ENCODE measurements at places on chromosomes 12 and 14.
A peak's percentile ranks its signal among the peaks of the same experiment; 100 is the strongest.

DNA sequence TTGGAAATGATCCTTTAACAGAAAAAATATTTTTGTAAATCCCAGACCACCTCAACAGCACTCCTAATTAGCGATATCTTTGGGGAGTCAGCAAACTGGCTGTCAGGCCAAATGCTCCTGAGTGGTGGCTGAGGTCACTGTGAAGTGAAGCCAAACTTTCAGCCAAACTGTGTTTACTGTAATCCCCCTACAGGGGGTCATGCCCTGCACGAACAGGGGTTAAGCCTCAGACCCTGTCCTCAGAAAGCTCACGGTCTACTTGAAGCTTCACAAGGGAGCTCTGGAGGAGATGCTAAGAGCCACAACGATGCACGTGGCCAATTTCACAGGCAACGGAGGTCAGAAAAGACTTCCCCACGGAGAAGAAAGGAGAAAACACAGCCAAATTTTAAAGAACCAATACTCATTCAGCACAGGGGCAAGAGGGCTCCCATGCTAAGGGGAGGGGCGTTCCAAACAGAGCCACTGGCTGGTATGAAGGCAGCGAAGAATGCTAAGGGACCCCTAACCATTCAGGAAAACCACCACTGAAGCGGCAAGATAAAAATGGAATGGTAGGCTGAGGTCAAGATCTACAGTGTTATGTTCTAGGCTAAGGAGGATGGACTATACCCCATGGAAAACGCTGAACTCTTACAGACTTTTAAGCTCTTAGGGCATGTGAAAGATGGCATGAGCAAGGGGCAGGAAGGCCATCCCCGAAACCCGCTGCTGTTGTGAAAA lies 105.4 kb downstream of the ITPR2 start:
- DNase-seq = no peak

GRCh38 chr12:94704452-94705306 lies 54.3 kb upstream of the TMCC3 start:
- DNase-seq = no peak

- DNase-seq = no peak
Measured at GRCh38 chr12:110739488-110739887, 3.2 kb downstream of the PPP1CC start.

- DNase-seq = no peak
Measured at GRCh38 chr12:51759695-51760094, 88.8 kb downstream of the FIGNL2 start.

DNA sequence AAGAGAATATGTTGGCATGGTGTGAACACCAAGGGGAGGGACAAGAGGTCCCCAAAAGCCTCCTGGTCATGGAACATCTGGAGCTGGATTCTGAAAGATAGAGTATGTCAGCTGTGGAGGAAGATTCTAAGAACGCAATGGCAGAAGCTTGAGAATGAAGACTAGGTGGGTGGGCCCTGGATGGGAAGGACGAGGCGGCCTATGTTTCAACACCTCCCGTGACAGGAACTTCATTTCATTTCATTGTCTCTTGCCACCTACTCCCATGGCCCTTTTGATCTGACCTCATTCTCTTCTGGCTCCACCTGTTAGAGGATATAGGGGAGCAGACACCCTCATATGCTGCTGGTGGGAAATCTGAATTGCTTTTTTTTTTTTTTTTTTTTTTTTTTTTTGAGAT lies 3.3 kb downstream of the UNG start:
- DNase-seq = no peak

- DNase-seq = no peak
Measured at GRCh38 chr14:57482120-57482519, 11.5 kb downstream of the CCDC198 start.

- no peak for DNase-seq
Measured at GRCh38 chr12:53476769-53477209, 22.5 kb downstream of the MAP3K12 start.

- no peak for DNase-seq
Measured at GRCh38 chr14:94467728-94468520, 8.1 kb downstream of the SERPINA9 start.

DNA sequence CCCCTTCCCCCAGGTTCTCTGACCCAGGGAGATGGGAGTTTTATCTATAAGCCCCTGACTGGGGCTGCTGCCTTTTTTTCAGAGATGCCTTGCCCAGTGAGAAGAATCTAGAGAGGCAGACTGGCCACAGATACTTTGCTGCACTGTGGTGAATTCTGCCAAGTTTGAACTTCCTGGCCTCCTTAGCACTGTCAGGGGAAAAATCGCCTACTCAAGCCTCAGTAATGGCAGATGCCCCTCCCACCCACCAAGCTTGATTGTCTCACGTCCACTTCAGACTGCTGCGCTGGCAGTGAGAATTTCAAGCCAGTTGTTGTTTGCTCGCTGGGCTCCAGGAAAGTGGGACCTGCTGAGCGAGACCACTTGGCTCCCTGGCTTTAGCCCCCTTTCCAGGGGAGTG lies 31.7 kb downstream of the KLRK1 start:
- no peak for DNase-seq

- no peak for DNase-seq
Measured at GRCh38 chr14:76753541-76754198, 7.6 kb upstream of the VASH1 start.

DNA sequence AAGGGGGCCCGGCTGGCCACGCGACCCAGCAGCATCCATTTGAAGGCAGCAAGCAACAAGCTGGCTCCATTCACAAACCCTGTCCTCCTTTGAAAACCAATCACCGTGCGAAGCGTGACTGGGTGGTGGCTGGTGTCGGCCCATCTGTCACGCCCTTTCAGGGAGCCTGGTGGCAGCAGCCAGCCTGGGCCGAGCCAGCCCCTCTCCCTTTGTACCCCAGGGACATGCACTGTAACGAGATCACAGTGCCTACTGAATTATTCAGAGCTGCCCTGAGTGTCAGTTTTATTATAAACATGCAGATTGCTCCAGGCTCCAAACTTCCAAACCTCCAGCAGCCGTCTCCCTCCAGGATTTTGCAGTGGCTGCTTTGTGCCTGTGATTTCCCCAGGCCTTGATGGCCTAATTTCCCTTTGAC lies 22.3 kb upstream of the CTDSP2 start:
- DNase-seq = peak; percentile 69

DNA sequence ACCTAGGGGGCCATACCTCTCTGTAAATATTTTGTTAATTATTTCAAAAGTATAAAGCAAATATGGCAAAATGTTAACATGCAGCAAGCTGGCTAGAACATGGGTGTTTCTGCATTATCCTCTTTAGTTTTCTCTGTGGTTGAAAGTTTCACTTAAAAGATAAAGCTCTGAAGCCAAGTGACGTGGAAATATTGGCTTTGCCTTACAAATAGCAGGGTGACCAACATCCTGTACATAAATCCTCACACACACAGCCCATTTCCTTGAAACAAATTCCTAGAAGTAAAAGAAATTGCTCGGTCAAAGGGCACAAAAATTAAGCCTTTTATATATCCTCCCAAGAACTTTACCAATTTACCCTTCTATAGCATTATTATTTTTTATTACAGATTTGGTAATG lies 10.6 kb upstream of the VWF start:
- no peak for DNase-seq

DNA sequence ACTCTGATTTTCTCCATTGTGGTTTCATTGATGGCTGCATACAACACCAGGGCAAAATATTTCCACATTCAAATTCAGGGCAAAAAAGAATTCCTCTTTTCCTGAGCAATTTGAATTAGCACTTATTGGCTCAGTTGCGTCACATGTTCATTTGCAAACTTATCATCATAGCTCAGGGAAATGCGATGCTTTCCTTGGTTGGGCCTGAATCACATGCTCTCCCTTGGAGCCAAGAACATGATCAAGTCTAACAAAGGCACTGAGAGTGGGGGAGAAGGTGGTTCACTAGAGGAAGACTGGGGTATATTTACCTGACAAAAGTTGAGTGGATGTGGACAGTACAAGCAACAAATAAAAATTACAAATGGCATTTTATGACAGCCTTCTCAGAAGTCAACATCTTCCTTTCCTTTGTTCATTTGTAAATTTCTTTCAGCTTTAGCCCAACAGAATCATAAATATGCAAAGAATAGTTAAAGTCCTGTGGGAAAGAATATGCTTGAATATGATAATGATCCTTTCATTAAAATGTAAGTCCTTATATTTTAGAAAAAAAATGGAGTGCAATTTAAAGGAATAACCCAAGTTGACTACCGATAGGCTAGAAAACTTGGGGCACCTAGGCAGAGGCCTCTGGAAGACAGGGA lies 277.2 kb downstream of the NEDD1 start:
- no peak for DNase-seq

GRCh38 chr12:6333566-6333965 lies 8.3 kb downstream of the TNFRSF1A start:
- no peak for DNase-seq

DNA sequence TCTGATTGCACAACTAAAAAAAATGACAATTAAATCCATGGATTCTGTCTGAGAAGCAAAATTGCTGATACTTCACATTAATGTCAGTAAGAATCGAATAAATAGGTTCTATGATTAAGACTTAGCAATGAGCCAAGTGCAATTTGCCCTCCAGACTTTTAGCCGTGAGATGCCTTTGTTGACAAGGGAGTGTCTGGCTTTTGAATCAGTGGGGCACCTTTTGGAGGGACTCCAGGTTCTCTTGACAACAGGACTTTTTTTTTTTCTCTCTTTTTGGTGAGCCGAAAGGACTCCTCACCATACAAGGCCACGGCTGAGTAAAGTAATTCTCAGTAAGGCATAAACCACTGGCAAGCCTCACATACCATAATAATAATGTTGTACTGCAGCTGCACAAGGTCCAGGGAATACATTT lies 4.7 kb upstream of the MDM1 start:
- no peak for DNase-seq

DNA sequence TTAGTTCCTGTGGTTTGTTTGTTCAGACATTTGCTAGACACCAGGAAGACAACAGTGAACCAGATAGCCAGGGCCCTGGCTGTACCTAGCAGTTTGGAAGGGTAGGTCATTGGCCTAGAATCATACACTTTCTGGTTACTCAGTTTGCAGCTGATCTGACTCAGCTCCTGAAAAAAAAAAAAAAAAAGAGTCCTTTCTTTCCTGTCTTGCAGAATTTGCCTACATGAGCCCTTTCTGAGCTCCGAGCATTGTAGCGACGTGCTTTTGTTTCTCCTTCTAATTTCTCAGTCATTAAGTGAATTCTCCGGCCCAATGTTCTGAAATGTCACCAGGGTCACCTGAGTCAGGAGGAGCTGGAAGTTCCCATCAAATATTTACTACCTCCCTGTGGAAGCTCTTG lies 2.4 kb downstream of the CABP1 start:
- DNase-seq = no peak

GRCh38 chr12:10131111-10131690 lies 1.2 kb upstream of the CLEC7A start:
- DNase-seq = no peak

DNA sequence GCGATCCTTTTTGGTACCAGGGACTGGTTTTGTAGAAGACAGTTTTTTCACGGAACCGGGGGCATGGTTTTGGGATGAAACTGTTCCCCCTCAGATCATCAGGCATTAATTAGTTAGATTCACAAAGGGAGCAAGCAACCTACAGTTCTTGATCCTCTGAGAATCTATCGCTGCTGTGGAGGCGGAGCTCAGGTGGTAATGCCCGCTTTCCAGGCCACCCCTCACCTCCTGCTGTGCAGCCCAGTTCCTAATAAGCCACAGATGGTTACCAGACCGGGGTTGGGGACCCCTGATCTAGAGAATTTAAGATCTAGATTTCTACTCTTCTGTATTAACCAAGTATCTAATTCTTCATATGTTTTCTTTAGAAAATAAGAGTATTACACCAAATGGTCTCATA lies 4.8 kb downstream of the ARHGAP5 start:
- no peak for DNase-seq

DNA sequence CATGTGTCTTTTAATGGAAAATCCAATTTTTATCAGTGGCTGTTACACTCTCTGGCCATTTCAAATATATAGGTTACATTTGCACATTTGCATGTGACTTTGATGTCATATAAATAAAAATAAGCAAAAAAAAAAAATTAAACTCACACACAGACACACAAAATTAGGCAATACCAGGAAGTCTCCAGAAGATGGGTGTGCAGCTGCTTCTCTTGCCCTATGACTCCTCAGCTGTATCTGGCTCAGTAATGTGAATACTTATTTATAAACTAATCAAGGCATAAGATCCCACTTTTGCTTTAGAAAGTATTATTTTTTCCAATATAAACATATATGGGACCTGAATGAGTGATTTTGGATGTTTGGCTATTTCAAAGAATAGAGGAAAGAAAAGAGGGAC lies 461.1 kb downstream of the LRIG3 start:
- no peak for DNase-seq

GRCh38 chr14:34754687-34755086 lies 40.3 kb upstream of the CFL2 start:
- no peak for DNase-seq

DNA sequence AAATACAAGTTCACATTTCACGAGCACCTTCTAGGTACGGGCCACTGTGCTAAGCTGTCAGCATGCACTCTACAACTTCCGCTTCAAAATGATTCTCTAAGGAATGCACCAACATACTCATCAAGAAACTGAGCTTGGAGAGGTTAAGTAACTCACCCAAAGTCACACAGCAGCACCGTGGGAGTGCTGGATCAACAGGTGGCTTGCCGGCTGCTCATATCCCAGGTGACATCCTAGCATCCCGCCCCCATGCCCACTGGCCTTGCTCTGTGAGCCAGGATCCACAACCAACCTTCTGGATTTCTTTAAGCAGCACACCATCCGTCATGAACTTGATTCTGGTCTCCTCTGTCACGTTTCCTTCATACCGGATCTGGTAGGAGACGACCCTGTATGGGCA lies 16.7 kb downstream of the DHX37 start:
- DNase-seq = no peak

DNA sequence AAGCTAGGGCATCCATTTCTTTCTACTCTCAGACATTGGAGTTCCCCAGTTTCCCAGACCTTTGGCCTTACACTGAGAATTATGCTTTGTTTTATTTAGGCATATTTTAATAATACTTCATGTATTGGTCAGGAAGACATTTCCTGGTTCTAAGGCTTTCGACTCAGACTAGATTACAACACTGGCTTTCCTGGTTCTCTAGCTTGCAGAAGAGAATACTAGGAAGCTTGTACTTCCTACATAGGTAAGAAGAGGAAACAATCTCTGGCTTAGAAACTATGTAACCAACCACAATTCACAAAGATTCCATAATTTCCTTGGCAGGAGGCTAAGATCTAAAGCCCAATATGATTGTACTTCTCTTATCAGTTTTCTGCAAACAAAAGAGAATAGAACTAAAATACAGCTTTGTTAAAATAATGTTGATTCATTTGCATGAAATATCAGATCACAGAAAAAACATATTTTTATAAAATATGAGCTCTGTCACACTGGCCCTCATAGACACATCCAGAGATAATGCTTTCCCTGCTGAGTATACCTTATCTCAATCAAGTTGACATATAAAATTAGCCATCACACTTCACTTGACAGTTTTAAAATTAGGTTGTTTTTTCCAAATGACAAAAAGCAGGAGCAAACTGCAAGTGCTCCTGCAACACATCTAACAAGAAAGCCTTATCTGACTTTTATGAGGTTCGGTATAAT lies 30.5 kb downstream of the CLEC2D start:
- no peak for DNase-seq

All from sciatic nerve (tissue), 2 donors.